ENCODE measurements at places on chromosomes 12 and 14.

DNA sequence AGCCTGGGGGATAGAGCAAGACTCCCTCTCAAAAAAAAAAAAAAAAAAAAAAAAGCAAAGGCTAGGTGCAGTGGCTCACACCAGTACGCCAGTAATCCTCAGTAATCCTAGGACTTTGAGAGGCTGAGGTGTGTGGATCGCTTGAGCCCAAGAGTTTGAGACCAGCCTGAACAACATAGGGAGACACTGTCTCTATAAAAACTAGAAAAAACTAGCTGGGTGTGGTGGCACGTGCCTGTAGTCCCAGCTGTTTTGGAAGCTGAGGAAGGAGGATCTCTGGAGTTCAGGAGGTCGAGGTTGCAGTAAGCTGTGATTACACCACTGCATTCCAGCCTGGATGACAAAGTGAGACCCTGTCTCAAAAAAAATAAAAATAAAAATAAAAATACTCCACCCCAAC is 8.9 kb upstream of the RBM25 start:
- DNase-seq = no peak

GRCh38 chr14:33678005-33678404 is 272.9 kb downstream of the EGLN3 start:
- no peak for DNase-seq

DNA sequence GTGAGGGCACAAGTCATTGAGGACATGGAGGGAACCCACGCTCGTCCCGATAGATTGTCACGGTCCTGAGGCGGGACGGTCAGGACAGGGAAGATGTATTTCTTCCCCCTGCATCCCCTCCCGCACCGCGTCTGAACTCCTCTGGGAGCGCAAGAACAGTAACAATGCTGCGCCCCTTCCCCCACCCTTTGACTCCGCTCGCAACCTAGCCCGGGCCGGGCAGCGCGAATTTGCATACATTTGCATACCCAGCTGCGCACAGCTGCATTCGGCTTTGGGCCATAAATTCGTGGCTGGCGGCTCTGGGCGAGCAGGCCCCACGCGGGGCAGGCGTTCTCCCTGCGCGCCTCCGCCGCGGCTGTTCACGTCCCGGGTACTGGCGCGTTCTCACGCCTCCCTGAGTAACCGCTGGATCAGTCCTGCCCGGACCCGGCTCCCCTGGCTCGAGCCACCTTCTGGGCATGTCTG is 29.0 kb upstream of the SMUG1 start:
- DNase-seq = no peak

DNA sequence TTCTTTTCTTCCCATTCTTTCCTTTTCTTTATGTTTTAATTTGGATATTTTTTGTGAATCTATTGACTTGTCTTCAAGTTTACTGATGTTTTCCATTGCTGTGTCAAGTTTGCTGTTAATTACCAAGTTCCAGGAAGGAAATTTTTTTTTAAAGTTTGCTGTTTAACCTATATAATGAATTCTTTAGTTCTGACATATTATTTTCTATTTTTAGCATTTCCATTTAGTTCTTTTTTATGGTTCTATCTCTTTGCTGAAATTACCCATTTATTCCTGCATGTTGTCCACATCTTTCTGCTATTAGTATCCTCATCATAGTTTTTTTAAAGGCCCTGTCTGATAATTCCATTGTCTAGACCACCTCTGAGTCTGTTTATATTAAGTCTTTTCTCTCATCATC is 27.8 kb downstream of the KLHDC1 start:
- DNase-seq = no peak

DNA sequence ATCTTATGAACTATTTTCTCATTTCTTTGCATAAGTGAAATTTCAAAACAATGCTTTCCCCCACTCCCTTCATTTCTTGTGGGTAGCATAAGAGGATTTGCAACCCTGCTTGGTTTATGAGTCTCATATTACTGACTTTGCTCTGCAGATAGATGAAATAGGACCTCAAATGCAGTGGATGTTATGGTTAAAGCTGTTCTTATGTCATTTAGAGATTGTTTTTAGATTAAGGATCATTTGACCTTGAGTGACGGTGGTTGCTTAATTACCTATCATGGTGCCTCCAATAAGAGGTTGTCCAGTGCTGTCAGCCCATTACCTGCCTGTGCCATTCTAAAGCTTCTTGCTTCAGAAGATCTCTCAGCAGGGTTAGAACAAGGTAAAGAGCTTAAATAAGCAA is 351.4 kb upstream of the ATP2B1 start:
- no peak for DNase-seq

- no peak for DNase-seq
Observed at GRCh38 chr12:91249054-91249453, 66.4 kb upstream of the DCN start.

DNA sequence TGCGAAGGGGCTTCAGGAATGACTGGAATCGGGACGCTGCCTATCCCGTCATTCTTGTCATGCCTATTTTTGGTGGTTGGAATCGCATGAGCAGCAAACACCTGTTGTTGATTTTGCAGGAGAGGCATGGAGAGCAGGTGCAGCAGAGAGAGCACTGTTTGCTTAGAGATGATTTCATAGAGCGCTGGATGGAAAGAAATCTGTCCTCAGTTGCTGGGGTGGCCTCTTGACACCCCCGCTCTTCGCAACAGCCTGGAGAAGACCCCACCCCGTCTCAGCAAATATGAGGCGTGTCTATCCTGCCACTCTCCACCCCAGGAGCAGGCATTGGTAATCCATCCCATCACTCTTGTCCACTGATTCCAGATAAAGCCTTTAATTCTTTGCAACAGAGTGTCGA is 19.3 kb upstream of the NCOR2 start:
- no peak for DNase-seq

- DNase-seq = peak; percentile 47
Observed at GRCh38 chr14:67241411-67242167, at the start of gene PALS1. TSS of gene PALS1 (plus strand) at chr14:67241435. CDS start at chr14:67279171, 37,736 bp downstream.

- no peak for DNase-seq
Observed at GRCh38 chr12:123494124-123494851, 36.3 kb downstream of the SNRNP35 start.

DNA sequence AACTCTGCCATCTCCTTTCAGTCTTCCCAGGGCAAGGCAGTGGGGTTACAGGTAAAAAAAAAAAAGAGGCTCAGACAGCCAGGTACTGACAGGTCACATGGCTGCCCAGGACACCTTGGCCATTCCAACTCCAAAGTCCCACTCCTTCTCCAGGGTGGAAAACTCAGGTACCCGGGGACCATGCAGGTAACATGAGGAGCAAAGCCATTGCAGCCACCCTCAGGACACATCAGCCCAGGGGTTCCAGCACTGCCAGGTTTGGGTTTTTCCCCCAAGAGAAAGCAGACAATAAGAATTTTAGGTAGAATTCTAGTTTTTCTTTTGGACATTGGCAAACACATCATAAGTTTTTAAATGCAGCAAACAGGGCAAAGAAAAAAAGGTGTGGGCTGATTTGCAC is 15.3 kb downstream of the FAM222A start:
- no peak for DNase-seq

- DNase-seq = no peak
Observed at GRCh38 chr12:288687-289086, 26.1 kb upstream of the SLC6A13 start.

GRCh38 chr12:91493308-91493707 is 310.7 kb upstream of the DCN start:
- DNase-seq = no peak

GRCh38 chr12:26692407-26692806 is 140.6 kb downstream of the ITPR2 start:
- DNase-seq = no peak

- DNase-seq = peak; percentile 39
Observed at GRCh38 chr14:77059276-77059915, 30.9 kb upstream of the IRF2BPL start.

DNA sequence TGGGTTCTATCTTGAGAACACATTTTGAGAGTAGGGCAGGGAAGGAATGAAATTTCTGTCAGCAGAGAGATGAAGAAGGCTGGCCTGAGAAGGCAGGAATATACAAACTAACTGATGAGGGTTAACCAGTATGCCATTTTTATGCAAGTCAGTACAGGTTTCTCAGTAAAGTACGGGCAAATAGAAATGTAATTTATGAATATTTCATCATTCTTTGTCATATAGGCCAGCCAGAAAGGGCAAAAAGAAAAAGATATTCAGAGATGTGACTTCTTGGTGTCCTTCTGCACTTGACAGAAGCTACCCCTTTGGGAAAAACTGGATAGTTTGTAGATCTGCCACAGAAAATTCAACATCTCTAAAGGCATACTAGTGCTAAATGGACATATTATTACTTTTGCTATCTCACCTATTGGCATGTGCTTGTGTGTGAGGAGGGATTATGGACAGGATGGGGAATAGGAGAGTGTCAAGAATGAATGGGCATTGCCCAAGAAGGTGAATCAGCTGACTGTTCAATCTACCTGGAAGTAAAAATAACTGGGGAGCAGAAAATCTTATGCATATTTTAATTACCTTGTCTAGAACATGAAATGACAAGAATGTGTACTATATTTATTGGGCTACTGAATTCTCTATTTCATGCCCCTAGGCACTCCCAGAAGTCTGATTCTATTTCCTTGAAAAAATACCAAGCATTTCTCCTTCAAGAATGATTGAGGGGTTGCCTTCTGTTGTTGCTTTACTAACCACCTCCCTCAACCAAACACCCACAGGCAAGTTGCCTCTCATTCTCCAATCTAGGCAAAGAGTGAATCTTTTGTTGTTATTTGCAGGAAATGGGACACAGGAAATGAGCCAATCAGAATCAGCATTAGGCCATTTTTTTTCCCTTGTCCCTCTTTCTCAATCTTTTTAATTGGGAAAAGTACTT is 175.1 kb upstream of the SLC38A2 start:
- no peak for DNase-seq

DNA sequence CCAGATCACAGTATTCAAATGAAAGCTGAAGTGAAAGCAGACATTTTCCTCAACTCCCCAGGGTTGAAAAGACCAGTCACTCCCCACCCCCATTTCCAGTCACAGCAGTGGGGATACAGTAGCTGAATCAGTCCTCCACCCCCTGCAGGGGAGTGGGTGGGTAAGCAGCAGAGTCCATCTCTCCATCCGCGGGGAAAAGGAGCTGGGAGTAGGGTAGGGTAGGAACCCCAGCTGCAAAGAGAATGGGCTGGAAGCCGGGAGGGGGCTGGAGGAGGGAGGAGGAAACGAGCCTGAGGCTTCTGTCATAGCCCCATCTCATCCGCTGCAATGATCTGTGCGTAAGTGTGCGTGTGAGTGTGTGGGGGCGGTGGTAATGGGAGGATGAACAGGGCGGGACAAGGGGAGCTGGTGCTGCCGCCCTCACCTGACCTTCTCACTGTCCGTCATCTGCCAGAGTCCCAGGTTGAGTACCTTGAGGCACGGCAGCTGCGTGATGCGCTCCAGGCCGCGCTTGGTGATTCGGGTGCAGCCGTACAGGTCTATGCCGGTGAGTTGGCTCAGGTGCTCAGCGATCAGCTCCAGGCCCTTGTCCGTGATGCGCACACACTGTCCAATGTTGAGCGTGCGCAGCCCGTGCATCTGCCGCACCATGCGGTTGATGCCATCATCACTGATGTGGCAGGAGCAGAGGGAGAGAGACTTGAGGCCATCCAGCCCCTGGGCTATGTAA is 1.8 kb downstream of the FBXL14 start:
- DNase-seq = peak; percentile 81

DNA sequence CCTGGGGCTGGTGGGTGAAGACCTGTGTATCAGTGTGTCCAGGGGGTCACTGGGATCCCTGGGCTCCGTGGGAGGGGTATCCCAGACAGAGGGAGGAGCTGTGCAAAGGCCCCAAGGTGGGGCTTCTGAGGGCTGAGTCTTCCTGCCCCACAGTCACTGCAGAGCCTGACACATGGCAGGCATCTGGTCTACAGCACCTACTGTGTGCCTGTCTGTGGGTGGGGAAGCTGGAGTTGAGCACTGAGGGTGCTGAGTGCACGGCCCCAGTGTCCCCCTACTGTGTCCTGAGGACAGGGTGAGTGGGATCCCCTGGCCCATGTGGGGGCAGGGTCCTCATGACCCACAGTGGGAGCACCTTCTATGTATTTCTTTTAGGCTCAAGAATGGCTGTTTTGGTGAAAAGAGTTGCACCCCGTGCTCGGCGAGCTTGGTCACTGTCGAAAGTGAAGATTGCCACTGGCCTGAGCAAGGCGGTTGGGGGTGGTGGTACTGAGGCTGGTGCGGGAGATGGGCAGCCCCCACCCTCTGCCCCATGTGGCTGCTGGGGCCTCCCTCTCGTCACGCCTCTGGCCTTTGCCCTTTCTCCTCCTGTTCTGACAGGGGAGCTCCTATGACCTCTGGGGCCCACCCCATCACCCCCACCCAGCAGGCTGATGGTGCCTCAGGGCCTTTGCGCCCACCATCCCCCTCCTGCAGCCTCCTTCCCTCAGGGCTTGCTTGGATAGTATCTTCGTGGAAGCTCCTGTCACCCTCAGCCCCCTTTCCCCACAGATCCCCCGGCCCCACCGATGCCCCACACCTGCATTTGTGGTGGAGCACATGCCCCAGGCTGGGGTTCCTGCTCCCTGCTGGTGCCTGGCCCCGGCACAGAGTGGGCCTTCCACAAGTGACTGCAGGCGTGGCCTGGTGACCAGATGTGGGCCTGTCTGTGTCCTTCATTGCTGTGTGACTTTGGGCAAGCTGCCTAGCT is 55.8 kb downstream of the BEGAIN start:
- DNase-seq = no peak

- peak; percentile 81 for DNase-seq
Observed at GRCh38 chr12:122123051-122123760, 44.6 kb downstream of the MLXIP start.

GRCh38 chr12:21599143-21599999 is 5.3 kb downstream of the GYS2 start:
- no peak for DNase-seq

- DNase-seq = no peak
Observed at GRCh38 chr14:92932448-92933395, 9.8 kb downstream of the CHGA start.

GRCh38 chr12:110073049-110073831 is 24.9 kb upstream of the C12orf76 start:
- peak; percentile 46 for DNase-seq

DNA sequence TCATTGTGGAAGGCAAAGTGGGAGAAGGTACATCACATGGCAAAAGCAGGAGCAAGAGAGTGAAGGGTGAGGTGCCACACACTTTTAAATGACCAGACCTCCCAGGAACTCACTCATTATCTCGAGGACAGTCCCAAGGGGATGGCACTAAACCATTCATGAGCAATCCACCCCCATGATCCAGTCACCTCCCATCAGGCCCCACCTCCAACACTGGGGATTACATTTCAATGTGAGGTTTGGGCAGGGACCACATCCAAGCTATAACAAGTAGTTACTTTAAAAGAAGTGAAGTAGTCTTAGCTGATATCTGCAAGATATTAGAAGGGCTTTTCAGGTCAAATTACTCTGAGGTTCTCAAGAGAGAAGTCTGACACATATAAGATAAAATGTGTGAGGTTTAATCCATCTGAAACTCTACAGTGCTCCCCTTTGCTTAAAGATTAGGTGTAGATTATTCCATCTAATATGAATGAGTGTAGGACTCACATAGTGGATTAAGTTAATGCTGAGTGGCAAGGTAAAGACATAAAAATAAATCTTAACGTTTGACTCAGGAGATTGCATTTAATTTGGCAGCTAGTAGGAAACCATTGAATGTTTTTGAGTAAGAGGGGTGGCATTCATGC is 130.8 kb downstream of the TMX1 start:
- no peak for DNase-seq

GRCh38 chr14:94665121-94665520 is 52.9 kb downstream of the SERPINA3 start:
- no peak for DNase-seq

- DNase-seq = no peak
Observed at GRCh38 chr12:119372540-119372939, 38.0 kb downstream of the CCDC60 start.
